ENCODE measurements at places on chromosomes 7 and 10. TPM values are rescaled to one million over a fixed set of nuclear protein-coding genes. Genes with fewer than 3 reads are reported as not detected.

Gene TSPAN13
- 39.4 TPM for total RNA-seq

Gene FAM25G
- total RNA-seq, result not detected

Gene PALD1
- total RNA-seq, result 15.7 TPM

Gene SAP25
- total RNA-seq, result 18.2 TPM

Gene AS3MT
- 3.6 TPM for total RNA-seq

Gene CALHM2
- 8.6 TPM for total RNA-seq

Gene SCIN
- 197 TPM for total RNA-seq

Gene RP9
- 25.6 TPM for total RNA-seq

Gene NEURL1
- 45.7 TPM for total RNA-seq

Gene ENTPD1
- 5.8 TPM for total RNA-seq

Gene NFE2L3
- total RNA-seq, result 6.6 TPM

- DNase-seq, result no peak
These were observed 53.0 kb upstream of the PDGFA start for GRCh38 chr7:572416-573268.

GRCh38 chr7:36430186-36430585, 40.5 kb downstream of the ANLN start:
- no peak for DNase-seq

- DNase-seq, result no peak
These were observed 62.6 kb upstream of the ABCB4 start for GRCh38 chr7:87538052-87538451.

DNA sequence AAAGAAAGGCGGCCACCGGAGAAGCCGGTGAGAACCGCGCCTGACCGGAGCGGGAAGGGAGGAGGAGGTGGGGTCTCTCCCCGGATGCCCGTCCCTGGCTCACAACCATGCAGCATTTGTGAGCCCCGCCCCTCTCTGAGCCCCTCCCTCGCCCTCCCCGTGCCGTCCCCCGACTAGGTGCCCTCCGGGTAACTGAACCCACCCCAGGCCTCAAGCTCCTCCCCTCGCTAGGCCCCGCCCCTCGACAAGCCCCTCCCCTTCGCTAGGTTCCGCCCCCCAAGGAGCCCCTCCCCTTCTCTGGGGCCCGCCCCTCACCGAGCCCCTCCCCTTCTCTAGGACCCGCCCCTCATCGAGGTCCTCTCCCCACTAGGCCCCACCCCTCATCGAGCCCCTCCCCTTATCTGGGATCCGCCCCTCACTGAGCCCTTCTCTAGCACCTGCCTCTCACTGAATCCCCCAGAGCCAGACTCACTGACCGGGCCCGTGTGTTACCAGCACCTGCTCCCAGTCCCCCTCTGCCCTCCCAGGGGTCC, 42.2 kb upstream of the HSPB1 start:
- DNase-seq, result no peak

DNA sequence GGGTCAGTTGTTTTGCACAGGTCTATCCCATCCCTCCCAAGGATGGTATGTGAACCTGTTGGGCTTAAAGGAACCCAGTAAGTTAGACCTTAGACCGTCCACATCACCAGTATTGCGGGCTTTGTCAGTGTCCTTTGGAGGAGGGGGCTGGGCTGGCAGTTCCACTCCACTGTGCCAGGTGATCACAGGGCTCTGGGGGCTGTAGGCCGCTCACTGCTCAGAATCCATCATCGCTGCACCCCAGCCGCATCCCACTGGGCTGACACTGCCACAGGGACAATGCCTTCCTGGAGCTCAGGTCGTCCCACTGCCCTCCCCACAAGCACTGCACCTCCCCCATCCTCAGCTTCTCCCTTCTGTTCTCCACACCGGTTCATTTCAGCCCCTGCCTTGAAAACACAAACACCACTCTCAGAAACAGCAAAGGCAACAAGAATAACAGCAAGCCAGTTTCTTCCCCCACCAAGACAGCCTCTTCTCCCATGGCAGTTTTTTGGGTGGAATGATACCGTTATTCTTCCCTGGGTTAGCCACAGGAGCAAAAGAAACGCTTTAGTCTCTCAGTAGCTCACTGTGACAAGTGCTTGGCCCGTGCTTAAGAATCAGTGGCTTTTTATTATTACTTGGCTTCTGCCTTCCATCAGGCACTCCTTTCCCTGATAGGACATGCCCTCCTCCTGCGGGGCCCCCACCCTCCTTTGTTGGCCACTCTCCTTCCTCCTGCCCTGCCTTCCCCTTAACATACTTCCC, 111.2 kb downstream of the GRK5 start:
- DNase-seq, result no peak

DNA sequence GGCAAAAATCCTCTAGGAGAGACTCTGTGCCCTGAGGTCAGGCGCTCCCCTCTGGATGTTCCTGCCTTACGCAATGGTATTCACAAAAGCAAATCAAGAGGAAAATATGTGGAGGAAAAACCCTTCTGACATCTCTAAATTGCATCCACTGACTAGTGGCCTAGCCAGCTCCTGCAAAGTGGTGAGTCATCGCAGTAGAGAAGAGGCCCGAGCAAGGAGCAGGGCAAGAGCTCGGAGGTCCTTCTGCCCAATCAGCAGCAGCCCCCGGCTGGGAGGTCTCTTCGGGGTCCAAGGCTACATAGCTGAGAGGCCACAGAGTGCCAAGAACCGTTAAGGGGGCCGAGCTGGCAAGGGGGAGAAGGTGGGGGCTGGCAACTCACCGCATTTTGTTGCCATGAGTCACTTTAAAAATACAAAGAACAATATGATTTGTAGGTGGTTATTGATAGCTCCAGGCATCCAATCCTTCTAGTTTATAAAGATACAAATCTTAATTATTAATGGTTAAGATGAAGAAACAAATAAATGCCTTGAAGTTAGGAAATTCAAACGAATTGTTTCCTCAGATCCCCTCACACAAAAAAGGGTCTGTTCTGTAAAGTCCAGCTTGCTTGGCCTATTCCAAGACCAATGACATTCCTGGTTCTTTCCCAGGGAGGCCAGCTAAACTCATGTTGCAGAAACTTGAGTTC, 161.6 kb downstream of the PKD1L1 start:
- no peak for DNase-seq

DNA sequence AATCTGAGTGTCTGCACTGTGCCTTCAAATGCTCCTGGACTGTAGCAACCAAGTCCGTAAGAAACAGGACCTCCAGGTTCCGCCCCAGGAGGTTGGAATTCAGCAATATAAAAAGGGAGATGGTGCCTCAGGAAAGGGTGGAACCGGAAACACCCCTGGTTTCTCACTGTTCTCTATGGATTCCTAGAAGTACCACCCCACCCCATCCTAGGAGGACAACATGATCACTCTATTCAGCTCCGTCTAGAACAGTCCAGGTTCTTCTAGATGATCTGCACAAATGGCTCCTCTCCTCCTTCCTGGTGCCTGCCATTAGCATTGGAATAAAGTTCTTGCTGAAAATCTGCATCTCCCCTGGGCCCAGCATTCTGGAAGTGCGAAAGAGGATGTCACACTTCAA, 7.6 kb upstream of the ZNF12 start:
- DNase-seq, result no peak

DNA sequence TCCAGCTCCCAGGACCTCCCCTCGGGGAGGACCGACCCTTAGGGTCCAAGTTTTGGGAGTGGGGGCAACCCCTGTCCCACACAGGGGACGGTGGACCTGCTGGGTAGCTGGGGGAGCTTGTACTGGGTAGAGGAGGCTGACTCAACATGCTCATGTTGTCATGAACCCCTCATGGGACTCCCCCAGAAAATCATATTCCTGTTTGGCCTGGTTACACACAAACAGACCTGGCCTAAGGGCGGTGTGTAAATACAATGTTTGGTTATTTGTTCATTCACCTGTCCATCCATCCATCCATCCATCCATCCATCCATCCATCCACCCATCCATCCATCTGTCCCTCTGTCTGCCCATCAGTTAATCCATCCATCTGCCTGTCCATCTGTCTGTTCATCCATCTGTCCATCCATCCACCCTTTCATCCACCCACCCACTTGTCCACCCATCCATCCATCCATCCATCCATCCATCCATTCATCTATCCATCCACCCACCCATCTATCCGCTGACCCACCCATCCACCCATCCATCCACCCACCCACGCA, 92.9 kb downstream of the DNAJB6 start:
- DNase-seq, result no peak

DNA sequence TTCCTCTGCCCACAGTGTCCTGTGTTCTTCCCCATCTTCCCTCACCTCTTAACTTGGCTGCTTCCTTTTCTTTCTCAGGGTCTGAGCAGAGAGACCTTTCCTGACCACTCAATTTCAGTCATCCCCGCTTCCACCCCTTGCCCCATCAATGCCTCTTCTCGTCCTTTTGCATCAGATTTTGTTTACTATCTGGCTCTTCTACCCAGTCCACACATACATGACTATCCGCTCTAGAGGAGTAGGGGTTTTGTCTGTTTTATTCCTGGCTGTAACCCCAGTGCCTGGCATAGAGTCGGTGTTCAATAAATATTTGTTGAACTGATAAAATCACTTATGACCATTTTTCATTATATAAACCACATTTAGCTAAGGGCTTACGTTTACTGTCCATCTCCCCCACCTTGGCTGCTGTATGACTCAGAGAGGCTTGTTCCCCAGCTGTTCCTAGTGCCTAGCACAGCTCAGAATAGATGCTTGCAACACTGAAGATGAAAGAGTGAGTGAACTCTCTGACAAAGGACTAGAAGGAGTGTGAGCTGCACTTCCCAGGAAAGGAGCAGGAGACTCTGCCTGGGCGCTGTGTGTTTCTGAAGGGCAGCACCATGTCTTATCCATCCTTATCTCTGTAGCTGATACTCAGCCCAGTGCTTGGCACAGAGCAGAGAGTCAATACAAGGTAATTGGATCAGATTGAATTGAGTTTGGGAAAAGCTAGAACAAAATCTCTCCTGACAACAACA, 21.9 kb downstream of the ARID5B start:
- DNase-seq, result no peak

DNA sequence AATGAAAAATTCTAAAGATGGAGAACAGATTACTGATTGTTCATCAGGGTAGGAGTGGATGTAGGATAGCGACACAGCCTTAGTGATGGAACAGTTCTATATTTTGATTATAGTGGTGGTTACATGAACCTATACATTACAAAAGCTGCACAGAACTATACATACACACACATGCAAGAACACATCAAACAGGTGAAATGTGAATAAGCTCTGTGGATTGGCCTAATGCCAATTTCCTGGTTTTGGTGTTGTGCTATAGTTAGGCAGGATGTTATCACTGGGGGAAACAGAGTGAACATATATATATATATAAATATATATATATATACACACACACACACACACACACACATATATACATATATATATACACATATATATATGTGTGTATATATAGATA, 76.4 kb upstream of the PIK3CG start:
- DNase-seq, result no peak

DNA sequence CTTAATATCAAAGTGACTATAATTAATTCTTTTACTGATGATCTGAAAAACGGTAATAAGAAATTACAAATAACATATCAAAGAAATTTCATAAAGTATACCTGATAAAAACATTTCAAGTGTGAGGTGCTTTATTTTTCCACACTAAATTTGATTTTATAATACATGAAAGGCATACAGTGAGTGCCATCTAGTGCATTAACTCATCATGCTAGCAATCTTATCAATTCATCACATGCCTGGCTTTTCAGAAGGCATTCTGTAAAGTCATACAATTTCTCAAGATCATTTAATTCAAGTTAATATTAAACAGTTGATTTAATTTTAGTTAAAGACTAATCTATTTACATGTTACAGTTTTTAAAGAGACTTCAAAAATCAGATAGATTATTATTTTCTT, 1020.9 kb downstream of the GATA3 start:
- no peak for DNase-seq

DNA sequence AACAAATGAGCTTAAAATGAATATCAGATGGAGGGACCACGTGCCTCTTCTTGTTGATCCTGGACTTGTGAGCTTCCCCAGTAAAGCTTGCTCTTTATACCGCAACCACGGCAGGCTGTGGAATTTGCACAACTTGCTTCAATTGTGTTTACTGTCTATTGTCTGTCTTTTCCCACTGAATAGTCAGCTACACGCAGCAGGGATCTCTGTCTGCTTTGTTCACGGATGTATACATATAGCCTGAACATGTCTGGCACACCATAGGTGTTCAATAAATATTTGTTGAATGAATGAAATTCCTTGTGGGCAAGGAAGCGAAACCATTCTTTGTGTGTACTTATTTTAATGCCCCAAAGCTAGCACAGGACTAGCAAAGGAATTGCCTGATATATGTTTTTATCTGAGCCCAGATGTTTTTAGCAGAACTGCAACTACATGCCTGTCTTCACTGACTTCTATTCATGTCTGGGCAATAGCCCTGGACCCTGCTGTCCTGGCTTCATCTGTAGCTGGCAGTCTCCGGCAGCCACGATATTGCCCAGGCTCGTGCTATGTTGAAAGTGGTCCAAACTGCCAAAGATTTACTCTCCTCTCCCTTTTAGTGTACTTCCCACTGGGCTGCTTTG, 29.9 kb upstream of the IFRD1 start:
- DNase-seq, result no peak

DNA sequence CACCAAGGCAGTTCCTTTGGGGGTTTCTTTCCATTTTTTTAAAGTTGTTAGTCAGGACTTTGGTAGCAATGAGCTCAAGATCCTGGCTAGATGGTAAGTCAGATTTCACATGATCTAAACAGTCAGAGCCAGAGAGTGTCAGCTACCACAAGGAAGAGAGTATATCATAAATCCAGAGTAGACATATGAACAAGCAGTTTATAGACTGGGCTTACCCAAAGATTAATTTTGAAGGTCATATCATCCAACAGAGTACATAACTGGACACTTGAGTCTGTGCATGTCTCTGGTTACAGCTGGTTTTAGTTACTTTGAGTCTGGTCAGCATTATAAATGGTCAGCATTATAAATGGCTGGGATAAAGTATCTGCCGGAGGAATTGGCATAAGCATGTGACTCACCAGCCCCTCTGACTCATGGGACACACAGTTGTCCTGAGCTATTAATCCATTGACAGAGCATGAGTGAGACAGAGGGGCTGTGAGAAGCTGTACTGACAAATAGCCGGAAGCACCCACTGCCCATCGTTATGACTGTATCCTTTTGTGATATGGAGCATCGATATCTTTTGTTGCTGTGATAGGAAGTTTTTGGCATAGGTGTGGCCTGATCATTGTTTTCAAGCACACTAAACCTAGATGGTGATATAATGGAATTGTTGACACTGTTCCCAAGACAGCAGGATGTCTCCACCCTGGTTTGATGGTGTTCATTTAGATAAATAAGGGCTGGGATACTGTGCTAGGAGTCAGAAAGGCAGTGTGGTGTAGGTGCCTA, 19.3 kb downstream of the PPP1R3C start:
- DNase-seq, result no peak

DNA sequence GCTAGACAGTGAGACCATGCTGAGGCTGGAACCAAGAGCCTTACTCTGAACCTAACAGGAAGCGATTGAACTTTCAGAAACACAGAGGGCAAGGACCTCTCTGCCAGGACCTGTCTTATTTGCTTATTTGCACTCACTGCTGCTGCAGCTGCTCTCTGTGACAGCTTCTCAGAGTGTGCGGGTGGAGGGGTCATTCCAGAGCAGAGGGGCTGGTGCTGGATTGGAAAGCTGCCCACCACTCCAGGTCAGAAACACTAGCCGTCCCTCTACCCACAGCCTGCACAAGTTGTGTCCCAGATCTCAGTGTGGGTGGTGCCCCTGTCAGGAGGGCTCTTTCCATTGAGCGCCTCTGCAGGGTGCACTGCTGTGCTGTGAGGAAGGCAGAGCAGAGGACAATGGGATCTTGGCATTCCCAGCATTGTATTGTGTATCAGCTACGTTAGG, 126.2 kb downstream of the CCNY start:
- DNase-seq, result no peak
